ENCODE measurements at places on chromosomes 6 and 20. TPM values are rescaled to one million over a fixed set of nuclear protein-coding genes. Genes with fewer than 3 reads are reported as not detected.

Gene GCNT2
- total RNA-seq, result 16.7 TPM

Gene MRPL14
- 61.8 TPM for total RNA-seq

GRCh38 chr6:100335991-100336390, 128.7 kb downstream of the SIM1 start:
- no peaks in the 10 kb centered on the region for H3K36me3 ChIP-seq
- no peak overlapping the region for H3K27ac ChIP-seq
- no peaks in the 10 kb centered on the region for H3K4me1 ChIP-seq
- no peak overlapping the region for H3K4me3 ChIP-seq
- no peaks in the 10 kb centered on the region for H3K27me3 ChIP-seq
- DNase-seq, result no peak

DNA sequence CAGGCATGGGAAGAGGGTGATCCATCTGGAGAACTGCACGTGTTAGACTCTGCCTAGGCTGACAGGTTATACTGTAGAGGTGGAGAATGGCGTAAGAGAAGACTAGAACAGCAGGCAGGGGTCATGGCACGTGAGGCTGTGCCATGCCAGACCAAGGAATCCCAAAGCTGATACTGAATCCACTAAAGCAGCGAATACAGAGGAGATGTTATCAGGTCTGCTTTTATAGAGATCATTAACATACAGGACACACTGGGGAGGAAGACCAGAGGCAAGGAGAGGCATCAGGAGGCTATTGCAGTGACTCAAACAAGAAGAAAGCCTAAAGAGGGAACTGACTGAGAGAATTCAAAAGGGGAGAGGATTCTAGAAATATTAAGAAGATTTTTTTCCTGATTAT, 12.9 kb downstream of the PHACTR1 start:
- H3K27ac ChIP-seq, result no peak overlapping the region
- DNase-seq, result no peak
- no peak overlapping the region for H3K4me3 ChIP-seq
- no peaks in the 10 kb centered on the region for H3K4me1 ChIP-seq
- H3K27me3 ChIP-seq, result no peaks in the 10 kb centered on the region
